GOT3 (cell line): ENCODE measurements at places on chromosomes 2 and 18.

- DNase-seq, result no peak
Measured at GRCh38 chr2:33441235-33441810, 35.1 kb upstream of the RASGRP3 start.

DNA sequence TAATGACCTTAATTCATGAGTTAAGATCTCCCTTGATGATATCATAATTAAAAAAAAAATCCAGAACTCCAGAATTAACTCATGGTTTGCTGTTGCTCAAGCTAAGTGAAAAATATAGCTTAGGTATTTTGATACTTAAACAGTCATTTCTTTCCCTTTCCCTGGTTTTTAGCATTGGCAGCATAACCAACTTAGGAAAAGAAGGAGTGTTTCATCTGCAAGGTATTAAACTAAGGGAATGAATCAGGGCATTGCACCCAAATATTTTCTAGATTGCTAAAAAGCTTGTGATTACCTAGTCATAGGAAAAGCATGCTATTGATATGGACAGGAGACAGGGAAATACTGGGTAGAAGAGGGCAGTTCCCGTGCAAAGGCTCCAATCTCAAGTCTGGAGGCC, 207.2 kb downstream of the LRP1B start:
- DNase-seq, result no peak

DNA sequence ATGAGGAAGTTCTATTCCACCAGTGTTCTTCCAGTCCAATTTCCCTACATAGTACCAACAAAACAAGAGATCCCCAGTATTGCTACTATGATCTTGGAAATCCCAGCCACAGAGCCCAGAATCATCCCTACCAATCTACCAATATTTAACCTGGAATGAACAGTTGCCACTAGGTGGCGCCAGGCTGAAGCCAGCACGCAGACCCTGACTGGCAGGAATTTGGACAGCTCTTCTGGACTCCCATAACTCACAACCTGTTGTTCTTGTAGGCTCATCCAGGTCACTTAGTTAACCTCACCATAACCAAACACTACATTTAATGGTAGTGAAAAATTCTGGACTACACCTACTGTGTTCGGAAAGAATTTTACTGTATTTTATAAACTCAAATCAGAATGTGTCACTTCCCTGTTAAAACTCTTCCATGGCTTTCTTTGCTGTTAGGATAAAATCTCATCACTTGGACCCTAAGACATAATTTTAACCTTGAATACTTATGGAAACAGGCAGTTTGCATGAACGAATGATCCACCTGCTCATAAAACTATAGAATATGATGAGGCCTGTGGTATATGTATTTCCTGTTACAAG, 59.8 kb upstream of the SLC38A11 start:
- DNase-seq, result no peak

GRCh38 chr2:207184348-207184747, 18.6 kb upstream of the KLF7 start:
- DNase-seq, result no peak

GRCh38 chr18:79732721-79733025, 53.1 kb downstream of the CTDP1 start:
- no peak for DNase-seq

DNA sequence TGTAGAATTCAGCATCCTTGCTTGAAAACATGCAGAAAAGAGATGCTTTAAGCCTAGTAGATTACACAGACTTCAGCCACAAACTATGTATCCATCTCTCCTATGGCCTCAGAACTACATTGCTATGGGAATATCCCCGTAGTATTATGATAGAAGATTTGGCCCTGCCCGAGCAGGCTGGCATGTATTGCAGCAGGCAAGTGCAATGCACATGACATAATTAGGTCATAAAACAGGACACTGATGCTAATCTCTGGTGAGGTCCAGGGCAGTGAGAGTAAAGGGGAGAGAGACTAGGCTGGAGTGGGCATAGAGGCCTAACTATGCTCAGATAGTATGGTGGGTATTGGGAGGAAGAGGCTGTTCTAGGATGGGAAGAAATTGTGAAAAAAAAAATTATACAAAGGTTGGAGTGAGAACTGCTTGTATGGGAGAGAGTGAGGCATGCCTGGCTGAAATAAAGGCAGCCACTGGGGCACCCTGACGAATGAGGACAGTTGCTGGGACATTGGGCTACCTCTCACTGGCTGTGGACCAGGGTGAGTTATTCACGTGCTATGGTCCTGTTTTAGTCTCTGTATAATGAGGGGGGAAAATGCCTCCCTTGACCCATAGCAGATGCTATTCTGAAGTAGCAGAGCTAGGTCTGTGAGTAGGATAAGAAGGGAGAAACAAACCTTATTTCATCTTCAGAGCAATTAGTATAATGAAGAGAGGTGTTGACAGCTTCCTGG, 1.6 kb upstream of the PLA2R1 start:
- DNase-seq, result no peak

GRCh38 chr18:31538837-31539236, 40.9 kb downstream of the DSG2 start:
- no peak for DNase-seq

DNA sequence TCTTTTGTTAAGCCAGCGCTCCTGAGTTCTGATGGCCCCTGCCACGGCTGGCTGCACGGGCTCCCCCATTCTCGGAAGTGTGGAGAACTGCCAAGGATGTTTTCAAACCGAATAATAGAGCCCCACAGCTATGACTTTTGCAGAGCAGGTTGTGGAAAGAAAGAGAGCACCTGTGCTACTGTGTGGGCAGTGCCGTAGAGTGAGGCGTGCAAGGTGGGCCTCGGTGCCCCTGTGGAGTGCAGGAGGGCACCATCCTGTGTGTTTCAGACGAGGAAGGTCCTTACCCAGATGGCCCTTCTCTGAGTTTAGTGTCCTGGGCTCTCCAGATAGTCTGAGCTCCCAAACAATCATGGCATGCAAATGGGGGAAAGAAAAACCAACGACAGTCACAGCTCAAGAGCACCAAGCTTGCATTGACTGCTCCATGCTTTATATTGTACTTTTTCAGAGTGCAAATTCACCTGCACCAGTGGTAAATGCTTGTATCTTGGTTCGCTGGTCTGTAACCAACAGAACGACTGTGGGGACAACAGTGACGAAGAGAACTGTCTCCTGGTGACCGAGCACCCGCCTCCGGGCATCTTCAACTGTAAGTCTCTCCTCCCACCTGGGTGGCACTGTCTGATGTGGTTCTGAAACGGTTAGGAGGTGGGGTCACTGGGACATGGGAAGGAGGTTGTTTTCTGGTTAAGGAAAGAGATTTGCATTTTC, 219.4 kb downstream of the LDLRAD4 start:
- no peak for DNase-seq

- DNase-seq, result no peak
Measured at GRCh38 chr2:219469186-219469724, 29.4 kb upstream of the GMPPA start.

- DNase-seq, result no peak
Measured at GRCh38 chr2:20538308-20539132, 91.6 kb downstream of the RHOB start.

- DNase-seq, result no peak
Measured at GRCh38 chr2:100615471-100615870, 52.7 kb downstream of the PDCL3 start.

DNA sequence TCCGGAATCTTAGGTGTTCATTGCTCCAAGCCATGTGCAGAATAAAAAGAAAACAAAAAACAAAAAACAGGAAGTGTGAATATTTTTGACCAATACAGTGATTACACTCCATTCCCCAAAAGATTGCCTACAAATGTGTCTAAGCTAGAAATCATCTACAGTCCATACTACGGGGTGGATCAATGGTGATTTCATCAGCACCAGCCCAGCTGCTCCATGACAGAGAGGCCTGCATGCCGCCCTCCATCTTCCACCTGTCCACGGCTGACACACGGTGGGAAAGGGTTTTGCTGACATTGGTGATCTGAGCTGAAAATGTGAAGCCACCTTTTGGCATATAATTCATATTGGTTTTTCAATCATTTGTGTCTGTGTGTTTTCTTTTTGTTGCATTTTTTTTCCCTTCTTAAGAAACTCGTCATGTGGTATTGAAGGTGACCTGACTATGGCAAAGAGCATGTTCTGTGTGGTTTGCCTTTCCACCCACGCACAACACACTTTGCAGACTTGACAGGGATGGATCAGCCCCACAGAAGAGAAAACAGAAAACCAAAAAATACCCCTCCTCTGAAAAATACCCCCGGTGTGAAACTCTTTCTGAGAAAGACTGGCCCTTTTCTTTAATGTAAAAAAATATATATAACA, 533.1 kb downstream of the RNF144A start:
- DNase-seq, result no peak

GRCh38 chr2:160630801-160631590, 137.4 kb upstream of the RBMS1 start:
- DNase-seq, result no peak

DNA sequence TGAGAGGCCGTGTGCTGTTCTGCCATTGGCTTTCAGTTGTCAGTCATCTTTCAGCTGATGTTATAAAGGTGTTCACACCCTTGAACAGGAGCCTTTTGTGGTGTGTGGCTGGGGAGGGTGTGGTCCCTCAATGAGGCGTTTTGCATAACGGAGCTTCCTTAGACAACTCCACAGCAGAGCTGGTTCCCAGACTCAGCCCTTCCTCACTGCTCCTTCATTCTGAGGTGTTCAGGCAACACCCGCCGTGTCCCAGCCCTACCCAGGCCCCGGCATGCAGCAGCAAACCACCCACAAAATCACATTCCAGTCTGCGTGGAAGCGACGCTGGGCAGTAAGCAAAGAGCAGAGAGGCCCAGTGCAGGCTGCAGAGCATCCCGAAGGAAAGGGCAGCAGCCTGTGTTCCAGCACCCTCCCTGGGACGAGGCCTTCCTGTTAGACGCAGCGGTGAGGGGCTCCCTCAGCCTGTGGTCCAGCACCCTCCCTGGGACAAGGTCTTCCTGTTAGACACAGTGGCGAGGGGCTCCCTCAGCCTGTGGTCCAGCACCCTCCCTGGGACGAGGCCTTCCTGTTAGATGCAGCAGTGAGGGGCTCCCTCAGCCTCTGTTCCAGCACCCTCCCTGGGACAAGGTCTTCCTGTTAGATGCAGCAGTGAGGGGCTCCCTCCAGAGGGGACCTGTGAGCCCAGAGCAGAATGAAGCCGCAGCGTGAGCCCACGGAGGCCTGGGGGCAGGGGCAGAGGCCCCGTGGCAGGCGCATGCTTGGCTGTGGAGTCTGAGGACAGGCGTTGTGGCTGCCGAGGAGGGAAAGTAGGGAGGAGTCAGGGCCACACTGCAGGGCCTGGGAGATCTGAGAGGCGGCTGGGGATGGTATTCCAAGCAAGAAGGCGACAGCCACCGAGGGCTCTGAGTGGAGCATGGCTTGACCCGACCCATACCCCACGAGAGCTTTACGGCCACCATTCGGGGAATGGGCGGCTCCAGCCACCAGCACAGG, 201.8 kb upstream of the HDAC4 start:
- DNase-seq, result no peak

DNA sequence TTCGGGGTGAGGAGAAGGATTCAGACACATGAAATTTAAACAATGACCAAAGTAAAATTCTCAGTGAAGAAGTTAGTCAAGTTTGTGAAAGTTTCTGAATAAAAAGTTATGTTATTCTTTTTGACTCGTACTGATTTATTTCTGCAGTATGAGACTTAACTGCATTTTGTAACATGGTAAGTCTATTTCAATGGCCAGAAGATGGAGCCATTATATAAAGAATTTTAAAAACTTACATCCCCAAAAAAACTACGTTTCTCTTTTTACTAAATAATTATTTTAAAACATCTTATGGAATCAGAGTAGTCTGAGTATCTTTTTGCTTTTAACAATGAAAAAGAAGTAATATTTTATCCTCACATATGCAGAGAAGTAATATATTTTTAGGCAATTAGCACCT, 51.4 kb upstream of the SCN1A start:
- no peak for DNase-seq

DNA sequence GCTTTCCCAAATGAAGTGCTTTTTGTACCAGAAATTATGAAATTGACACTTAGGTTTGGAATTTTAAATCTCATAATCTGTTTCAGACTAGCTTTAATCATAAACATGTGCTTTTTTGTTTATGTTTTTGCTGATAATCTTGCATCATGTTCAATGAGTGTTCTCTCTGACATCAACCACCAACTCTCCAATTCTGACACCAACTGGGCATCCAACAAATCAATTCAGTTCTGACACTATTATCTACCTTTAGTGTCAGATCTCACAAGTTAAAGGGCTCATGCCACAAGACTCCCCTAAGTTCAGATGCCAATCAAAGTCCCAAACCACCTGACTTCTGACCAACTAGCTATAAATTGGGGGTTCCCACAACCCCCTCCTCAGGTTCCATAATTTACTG, 19.6 kb downstream of the PELI1 start:
- DNase-seq, result no peak

GRCh38 chr2:151374436-151374835, 17.0 kb downstream of the TNFAIP6 start:
- no peak for DNase-seq

DNA sequence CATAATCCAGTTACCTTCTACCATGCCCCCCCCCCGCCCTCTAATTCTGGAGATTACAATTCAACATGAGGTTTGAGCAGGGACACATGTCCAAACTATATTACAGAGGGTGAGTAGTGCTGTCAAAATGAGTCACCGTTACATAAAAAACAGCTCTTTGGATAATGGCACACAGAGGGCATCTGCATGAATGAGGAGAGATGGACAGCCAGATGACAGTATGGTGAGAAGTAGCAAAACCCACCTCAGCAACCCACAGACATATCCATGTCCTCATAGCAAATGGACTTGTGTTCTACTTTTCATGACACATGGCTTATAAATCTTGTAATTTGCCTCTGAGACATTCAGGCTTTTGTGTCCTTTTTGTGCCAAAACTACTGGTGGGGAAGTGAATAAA, 132.0 kb downstream of the EML6 start:
- no peak for DNase-seq

DNA sequence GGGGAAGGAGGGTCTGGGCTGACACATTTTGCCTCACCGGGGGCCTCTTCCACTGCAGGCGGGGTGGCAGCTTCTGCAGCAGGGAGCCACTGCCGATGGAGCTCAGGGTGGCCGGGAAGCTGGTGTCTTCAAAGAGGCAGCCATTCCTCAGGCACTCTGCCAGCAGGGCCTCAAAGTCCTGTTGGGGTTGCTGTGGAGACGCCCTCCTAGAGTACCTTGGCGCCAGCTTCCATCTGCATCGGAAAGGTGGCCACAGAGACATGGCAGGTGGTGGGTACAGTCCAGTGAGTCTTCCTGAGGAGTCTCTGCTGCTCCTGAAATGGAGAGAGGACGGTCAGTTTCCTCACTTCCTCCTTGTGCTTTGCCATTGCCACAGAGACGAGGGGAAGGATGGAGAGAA, 12.1 kb downstream of the CAPN14 start:
- no peak for DNase-seq

GRCh38 chr2:204452464-204453023, 92.7 kb upstream of the PARD3B start:
- DNase-seq, result peak; percentile 36
